ENCODE measurements at places on chromosomes 4 and X. TPM values are rescaled to one million over a fixed set of nuclear protein-coding genes. Genes with fewer than 3 reads are reported as not detected.

DDX60 gene
- 23.1 TPM for total RNA-seq

CFAP47 gene
- not detected for total RNA-seq

FATE1 gene
- not detected for total RNA-seq

HSPA4L gene
- 8.5 TPM for total RNA-seq

PPBP gene
- not detected for total RNA-seq

BEND2 gene
- total RNA-seq = not detected

- no peaks in the 10 kb centered on the region for H3K27me3 ChIP-seq
- H3K4me1 ChIP-seq = no peaks in the 10 kb centered on the region
- no peak overlapping the region for H3K27ac ChIP-seq
- DNase-seq = no peak
- H3K36me3 ChIP-seq = no peaks in the 10 kb centered on the region
- H3K4me3 ChIP-seq = no peak overlapping the region
These were observed 132.3 kb upstream of the UGT8 start for GRCh38 chr4:114466299-114466698.

GRCh38 chr4:125097729-125098128, 217.0 kb upstream of the FAT4 start:
- H3K4me1 ChIP-seq = no peaks in the 10 kb centered on the region
- H3K27ac ChIP-seq = no peak overlapping the region
- no peaks in the 10 kb centered on the region for H3K36me3 ChIP-seq
- no peak overlapping the region for H3K4me3 ChIP-seq
- no peaks in the 10 kb centered on the region for H3K27me3 ChIP-seq
- no peak for DNase-seq

DNA sequence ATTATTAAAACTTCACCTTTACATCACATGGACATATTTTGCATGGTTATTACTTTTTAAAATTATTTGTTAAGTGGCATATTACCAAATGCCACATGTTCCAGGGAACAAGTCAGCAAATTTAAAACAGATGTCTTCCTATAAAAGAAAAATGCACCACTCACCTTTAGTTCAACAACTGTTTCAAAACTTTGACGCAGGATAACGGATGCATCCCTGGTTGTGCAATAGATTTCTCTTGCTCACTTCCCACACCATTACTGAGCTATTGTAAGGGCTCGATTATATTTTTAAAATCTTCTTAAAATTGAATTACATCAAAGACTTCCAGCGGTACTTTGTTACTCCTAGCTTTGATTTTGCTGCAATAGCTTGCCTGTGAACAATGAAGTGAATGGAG, 93.0 kb upstream of the ARHGAP24 start:
- no peaks in the 10 kb centered on the region for H3K4me1 ChIP-seq
- no peak overlapping the region for H3K27ac ChIP-seq
- no peaks in the 10 kb centered on the region for H3K36me3 ChIP-seq
- no peaks in the 10 kb centered on the region for H3K27me3 ChIP-seq
- H3K4me3 ChIP-seq = no peak overlapping the region
- DNase-seq = no peak

DNA sequence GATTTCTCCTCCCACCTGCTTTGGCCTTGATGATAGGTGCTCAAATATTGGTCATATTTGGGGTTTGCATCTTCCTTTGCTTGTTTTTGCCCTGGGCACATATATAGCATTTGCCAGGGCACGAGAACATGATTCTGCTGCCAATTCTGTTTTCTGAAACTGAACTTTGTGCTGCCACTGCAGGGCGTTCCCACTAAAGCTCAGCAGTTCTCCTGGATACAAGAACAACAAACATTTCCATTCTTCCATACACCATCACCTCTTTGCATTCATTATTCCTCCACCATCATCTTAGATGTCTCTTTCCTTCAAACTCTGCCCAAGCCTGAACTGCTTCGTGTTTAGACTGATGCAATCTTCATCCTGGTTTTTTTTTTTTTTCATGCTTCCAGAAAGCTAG, 36.3 kb upstream of the GATB start:
- H3K27me3 ChIP-seq = no peaks in the 10 kb centered on the region
- no peaks in the 10 kb centered on the region for H3K4me1 ChIP-seq
- H3K27ac ChIP-seq = no peak overlapping the region
- DNase-seq = peak; percentile 4
- H3K4me3 ChIP-seq = no peak overlapping the region
- no peaks in the 10 kb centered on the region for H3K36me3 ChIP-seq

DNA sequence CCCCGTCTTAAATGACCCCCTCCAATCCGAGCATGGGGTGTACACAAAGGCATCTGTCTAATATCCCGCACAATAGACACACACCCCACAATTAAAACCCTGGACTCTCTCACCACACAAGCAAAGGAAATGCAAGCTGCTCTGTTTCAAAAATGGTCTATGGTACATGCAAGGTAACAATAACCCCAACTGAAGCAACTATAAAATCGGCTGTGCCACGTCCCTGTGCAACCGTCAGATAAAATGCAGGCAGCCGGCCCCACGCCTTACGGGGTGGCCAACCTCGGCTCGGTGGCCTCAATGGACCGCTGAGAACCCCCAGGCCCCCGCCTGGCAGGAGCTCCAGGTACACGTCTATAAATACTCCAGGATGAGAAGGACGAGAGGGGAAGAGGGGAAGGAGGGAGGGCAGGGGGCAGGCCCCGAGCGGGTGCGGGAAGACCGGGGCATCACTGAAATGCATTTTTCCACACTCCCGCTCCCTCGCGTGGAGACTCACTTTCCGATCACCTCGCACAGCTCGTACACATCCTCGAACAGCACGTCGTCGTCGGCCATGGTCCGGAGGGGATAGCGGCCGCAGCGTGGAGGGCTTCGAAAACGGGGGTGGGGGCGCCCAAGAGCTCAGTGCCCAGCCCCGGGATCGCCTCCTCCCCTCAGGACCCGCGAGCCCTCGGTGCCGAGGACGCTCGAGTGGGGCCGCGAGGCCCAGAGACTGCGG, 763 bp downstream of the CASK start:
- no peaks in the 10 kb centered on the region for H3K27me3 ChIP-seq
- no peaks in the 10 kb centered on the region for H3K36me3 ChIP-seq
- H3K4me3 ChIP-seq = peak overlapping the region; percentile 73

GRCh38 chrX:21581479-21581878, 76.7 kb downstream of the KLHL34 start:
- H3K4me1 ChIP-seq = no peaks in the 10 kb centered on the region
- H3K36me3 ChIP-seq = no peaks in the 10 kb centered on the region
- H3K27me3 ChIP-seq = no peaks in the 10 kb centered on the region
- H3K27ac ChIP-seq = no peak overlapping the region

- H3K36me3 ChIP-seq = no peaks in the 10 kb centered on the region
- no peak overlapping the region for H3K4me3 ChIP-seq
- DNase-seq = peak; percentile 76
- peak overlapping the region; percentile 80 for H3K27ac ChIP-seq
- peaks cover 2% of the 10 kb centered on the region for H3K4me1 ChIP-seq
These were observed 104.4 kb upstream of the RAB40AL start for GRCh38 chrX:102832661-102833060.

DNA sequence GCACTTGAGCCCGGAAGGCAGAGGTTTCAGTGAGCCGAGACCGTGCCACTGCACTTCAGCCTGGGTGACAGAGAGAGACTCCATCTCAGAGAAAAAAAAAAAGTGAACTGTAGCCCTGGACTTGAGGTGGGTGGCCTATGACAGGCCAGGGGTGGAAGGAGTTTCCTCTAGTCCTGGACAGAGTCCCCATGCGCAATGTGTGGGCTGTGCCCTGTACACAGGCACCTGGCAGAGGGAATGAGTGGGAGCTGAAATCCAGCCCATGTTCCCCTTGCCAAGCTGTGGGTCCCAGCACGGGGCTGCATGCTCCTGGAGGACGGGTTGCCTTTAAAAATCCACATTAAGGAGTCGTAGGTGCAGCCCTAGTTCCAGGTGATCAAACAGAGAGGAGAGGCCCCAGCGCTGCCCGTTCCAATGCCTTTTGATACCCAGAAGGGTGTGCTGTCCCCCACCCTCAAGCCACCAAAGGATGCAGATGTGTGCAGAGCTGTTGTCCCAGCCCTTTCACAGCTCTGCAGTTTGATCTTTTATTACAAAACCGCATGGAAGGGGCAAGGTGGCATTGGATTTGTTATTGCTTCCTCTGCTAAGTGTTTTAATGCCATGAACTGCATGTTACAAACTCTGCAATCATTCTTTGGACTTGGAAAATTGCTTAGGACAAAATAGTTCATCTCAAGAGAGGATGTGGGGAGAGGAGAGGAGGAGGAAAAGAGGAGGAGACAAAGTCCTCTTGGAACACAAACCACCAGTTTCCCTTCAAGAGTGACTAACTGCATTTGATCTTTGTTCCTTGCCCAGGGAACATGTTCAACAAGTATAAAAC, 38.0 kb upstream of the PDK3 start:
- H3K27me3 ChIP-seq = no peaks in the 10 kb centered on the region
- no peak for DNase-seq
- no peak overlapping the region for H3K4me3 ChIP-seq
- no peaks in the 10 kb centered on the region for H3K36me3 ChIP-seq

DNA sequence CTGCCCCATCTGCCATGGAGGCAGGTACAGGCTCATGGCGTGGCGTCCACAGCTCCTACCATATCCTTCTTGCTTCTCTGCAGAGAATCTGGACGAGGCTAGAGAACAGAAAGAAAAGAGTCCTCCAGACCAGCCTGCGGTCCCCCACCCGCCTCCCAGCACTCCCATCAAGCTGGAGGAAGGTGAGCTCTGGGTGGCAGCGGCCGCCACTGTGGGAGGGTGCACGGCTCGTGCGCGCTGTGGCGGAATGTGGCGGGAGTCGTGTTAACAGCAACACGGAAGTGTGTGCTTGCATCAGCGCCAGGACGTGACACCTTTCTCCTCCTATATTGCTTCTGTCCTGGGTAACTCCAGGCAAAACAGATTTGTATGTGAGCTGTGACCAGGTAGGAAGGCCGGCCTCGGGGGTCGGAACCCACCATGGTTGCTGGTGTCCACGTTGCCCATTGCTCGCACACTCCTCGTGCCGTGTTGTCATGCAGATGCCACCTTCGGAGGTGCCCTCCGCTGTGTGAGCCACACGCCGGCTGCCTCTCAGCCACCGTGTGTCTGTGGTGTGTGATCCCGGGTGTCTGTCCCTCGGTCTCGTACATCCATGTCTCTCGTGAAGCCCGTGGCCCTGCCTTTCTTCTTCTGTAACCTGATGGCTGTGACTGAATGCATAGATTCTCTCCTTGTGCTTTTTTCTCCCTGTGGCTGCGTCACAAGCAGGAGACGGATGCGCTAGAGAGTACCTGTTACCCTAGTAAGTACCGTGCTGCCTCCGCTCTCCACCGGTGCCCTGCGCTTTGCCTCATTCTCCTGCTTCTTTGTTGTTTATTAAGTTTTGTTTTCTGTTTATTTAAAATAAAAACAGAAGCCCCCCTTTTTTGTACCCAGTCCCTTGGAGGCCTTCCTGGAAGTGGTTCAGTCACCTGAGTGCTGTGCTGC, 37.0 kb downstream of the NOP14 start:
- no peak overlapping the region for H3K27ac ChIP-seq
- H3K4me3 ChIP-seq = no peak overlapping the region
- peaks cover 3% of the 10 kb centered on the region for H3K4me1 ChIP-seq
- no peak for DNase-seq
- no peaks in the 10 kb centered on the region for H3K27me3 ChIP-seq
- H3K36me3 ChIP-seq = peaks cover 33% of the 10 kb centered on the region

- no peaks in the 10 kb centered on the region for H3K27me3 ChIP-seq
- no peak overlapping the region for H3K4me3 ChIP-seq
- H3K27ac ChIP-seq = no peak overlapping the region
- no peaks in the 10 kb centered on the region for H3K4me1 ChIP-seq
- no peak for DNase-seq
These were observed 1002.7 kb upstream of the PABPC4L start for GRCh38 chr4:135204311-135204710.

DNA sequence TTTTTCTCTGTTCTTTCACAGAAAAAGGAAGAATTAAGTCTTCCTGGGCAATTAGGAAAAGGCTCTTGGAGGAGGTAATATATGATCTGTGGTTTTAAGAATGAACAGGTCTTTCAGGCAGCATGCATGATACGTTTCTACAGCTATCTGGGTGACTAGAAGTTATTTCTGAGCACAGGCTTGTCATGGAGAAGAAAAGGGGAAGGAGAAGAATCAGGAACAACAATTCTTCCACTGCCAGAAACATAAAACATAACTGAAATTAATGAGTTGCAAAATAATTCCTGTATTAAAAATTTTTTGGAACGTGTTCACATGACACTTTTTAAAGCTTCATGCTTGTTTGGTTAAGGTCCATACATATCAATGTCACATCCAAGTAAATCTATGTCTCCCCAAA, 17.7 kb upstream of the STIM2 start:
- H3K27me3 ChIP-seq = no peaks in the 10 kb centered on the region
- H3K36me3 ChIP-seq = no peaks in the 10 kb centered on the region
- peaks cover 2% of the 10 kb centered on the region for H3K4me1 ChIP-seq
- H3K4me3 ChIP-seq = no peak overlapping the region

- no peak overlapping the region for H3K27ac ChIP-seq
- H3K4me3 ChIP-seq = no peak overlapping the region
- no peaks in the 10 kb centered on the region for H3K36me3 ChIP-seq
- H3K4me1 ChIP-seq = no peaks in the 10 kb centered on the region
- H3K27me3 ChIP-seq = no peaks in the 10 kb centered on the region
- no peak for DNase-seq
These were observed 127.7 kb upstream of the RPS6KA3 start for GRCh38 chrX:20394451-20394850.

GRCh38 chr4:954211-955020, 19.0 kb downstream of the DGKQ start:
- no peak overlapping the region for H3K4me3 ChIP-seq
- DNase-seq = no peak
- H3K36me3 ChIP-seq = peaks cover 5% of the 10 kb centered on the region
- H3K4me1 ChIP-seq = no peaks in the 10 kb centered on the region

DNA sequence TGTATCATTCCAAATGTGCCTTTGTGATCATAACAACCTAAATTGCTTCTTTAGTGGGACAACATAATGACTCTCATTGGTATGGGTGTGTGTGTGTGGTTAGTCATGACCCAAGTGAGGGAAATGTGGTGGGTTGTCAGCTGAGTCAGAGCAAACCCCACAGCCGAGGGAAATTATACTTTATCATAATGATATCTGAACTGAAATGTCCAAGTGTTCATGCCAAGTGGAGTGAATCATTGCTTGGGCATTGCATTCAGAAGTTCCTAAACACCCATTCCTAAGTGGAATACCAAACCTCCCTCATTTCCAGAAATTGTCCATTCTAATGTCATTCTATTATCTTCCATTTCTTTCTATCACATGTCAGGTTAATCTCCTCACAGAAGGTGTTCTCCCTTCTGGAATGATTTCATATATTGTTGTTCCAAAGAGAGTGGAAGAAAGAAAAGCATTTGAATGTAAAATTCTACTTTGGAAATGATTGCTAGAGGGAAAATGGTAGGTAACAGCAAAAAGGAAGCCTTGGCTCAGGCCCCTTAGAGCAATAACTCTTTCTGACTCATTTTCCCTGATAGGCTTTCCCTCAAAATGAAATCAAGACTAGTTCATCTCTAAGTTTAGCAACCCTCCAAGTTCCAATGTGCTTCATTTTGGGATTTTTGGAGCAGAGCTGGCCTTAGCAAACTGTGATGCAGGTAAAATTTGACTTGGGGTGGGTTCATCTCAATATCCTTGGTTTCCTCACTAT, 230.7 kb upstream of the KCNIP4 start:
- peak; percentile 98 for DNase-seq
- no peaks in the 10 kb centered on the region for H3K4me1 ChIP-seq
- H3K36me3 ChIP-seq = no peaks in the 10 kb centered on the region
- H3K4me3 ChIP-seq = no peak overlapping the region
